ENCODE measurements at places on chromosomes 11 and 22.

DNA sequence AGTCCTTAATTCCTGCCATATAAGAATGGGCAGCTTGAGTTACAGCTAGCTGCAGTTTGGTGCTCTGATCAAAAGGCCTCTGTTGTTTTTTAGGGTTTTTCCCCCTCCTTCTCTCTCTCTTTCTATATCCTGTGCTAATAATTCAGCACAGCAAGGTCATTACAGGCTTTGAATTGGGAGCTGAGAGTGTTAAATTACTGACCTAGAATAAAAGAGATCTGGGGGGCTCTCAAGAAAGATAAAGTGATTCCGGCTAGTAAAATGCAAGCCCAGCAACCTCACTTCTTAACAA, 84.9 kb downstream of the CSTPP1 start:
- DNase-seq = no peak

DNA sequence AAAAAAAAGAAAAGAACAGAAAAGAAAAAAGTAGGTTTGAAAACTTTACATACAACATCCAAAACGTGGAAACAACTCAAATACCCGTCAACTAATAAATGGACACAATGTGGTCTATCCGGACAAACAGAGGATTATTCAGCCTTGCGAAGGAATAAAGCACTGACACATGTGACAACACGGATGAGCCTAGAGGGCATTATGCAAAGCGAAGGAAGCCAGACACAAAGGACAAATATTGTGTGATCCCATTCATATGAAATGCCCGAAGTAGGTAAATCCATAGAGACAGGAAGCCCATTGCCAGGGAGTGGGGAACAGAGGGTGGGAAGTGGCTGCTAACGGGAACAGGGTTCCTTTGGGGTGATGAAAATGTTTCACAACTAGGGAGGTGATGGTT, 11.8 kb downstream of the RFPL1 start:
- no peak for DNase-seq

DNA sequence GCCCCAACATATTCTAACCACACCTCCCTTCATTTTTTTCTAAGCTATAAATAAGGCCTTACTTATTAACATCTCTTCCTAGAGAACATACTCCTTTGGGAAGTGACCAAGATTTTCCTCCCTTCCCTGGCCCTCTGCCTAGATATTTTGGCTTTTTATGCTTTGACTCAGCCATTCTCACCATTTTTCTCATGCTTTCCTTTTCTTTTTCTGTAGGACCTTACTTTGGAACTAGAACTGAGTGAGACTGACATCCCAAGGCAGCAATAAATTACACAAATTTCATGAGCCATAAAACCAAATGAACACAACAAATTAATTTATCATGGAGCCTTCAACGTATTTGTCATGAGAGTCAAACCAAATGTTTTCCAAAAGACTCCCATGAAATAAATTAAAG, 142.7 kb upstream of the CTSC start:
- DNase-seq = no peak

GRCh38 chr11:121547574-121547973, 94.8 kb upstream of the SORL1-AS1 start:
- no peak for DNase-seq

DNA sequence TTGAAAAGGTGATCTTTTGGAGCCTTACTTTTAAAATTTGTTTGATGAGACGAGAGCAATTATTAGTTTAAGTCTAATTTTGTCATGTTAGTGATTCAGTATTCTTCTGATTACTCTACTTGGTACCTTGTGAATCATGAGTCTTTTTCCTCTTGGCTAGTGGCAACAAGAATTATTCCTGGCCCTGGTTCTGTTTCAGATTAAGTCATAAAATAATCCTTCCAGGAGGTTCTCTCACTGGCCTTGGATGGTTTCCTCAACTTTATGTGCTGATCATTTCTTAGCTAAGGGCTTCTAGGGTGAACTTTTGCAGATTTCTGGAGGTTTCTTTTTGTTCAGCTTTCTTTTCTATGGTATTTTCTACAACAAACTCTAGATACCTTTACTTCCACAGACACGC, 741.8 kb upstream of the LUZP2 start:
- no peak for DNase-seq

All from naive thymus-derived CD8-positive, alpha-beta T cell (primary cell).